ENCODE measurements at places on chromosomes 5 and 9.
A peak's percentile ranks its signal among the peaks of the same experiment; 100 is the strongest.

- no peak for DNase-seq
Observed at GRCh38 chr9:9790216-9790872, 822.5 kb downstream of the PTPRD start.

DNA sequence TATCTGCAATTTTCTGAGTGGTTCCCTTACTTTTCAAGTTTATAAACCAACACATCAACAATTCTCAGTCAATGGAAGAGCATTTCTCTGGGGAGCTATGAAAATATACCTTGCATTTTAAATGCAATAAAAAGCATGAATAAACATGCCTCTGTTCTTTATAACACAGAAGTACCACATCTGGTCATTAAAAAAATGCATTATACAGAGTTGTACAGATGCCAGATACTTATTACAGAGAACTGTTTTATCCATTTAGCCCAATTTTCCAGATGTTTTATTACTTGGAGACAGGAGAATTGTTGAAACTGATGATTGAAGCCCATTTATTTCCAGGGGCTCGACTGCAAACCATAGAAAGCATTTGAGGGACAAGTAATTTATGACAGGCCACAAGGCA, 19.2 kb upstream of the HEXB start:
- no peak for DNase-seq

GRCh38 chr5:11477786-11478185, 426.5 kb downstream of the CTNND2 start:
- no peak for DNase-seq

DNA sequence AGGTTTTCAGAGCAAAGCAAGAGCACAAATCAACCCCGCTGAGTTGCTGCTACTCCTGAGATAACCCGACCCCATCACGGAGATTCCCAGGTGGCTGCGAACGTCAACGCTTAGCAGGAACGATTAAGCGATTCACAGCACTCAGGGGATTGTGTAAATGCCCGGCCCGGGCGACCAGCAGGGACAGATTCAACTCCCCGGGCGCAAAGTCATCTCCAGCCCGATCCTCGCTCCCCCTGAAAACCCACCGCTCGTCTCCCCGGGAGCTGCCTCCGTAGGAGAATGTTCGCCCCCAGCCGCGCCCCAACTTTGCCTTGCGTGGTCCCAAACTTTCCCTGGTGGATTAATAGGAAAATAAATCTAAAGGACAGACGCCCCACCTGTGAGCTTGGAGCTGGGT, 685 bp downstream of the SLC24A2 start:
- no peak for DNase-seq

- no peak for DNase-seq
Observed at GRCh38 chr9:81685763-81686613, 3.4 kb downstream of the TLE1 start.

GRCh38 chr5:94901191-94901979, 282.9 kb downstream of the SLF1 start:
- DNase-seq: peak; percentile 47

- peak; percentile 94 for DNase-seq
Observed at GRCh38 chr5:16916262-16916878, 19.7 kb downstream of the MYO10 start.

GRCh38 chr5:85132269-85132668, 747.6 kb upstream of the EDIL3 start:
- DNase-seq: no peak
